Calu3 (cell line): ENCODE measurements at places on chromosomes 4 and X. TPM values are rescaled to one million over a fixed set of nuclear protein-coding genes. Genes with fewer than 3 reads are reported as not detected.

ATOH1 gene
- total RNA-seq = not detected in 2 replicates

SPANXC gene
- total RNA-seq = not detected in 2 replicates

DCAF12L1 gene
- total RNA-seq = not detected in 2 replicates

PAGE2B gene
- not detected in 2 replicates for total RNA-seq

TLR8 gene
- not detected in 2 replicates for total RNA-seq

SLC9A6 gene
- total RNA-seq = 19.7 and 21.7 TPM in 2 replicates

AVPR2 gene
- total RNA-seq = not detected in 2 replicates

ADH7 gene
- total RNA-seq = not detected in 2 replicates

APEX2 gene
- total RNA-seq = 28.7 and 32.4 TPM in 2 replicates
